ENCODE measurements at places on chromosomes 7 and 10.

DNA sequence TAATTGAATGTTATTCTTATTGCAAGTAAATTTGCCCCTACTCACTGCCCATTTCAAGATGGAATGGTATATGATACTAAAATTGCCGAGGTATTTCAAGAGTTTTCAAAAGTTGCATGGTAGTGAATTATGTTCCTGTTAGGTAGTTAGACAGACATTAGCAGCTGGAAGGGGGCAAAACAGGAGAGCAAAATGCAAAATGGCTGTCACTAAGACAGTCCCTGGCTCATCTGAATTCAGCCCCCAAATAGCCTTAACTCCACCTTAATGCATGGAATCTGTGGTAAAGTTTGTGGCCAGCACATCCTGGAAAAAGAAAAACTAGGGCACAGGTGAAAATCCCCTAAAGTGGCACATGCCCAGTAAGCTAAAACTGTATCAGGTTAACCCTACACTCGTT is 894.9 kb downstream of the NXPH1 start:
- DNase-seq, result no peak

- DNase-seq, result no peak
These were observed 500.3 kb upstream of the MKI67 start for GRCh38 chr10:128626397-128627000.

GRCh38 chr10:74640134-74640921 is 186.1 kb upstream of the KAT6B start:
- DNase-seq, result no peak

DNA sequence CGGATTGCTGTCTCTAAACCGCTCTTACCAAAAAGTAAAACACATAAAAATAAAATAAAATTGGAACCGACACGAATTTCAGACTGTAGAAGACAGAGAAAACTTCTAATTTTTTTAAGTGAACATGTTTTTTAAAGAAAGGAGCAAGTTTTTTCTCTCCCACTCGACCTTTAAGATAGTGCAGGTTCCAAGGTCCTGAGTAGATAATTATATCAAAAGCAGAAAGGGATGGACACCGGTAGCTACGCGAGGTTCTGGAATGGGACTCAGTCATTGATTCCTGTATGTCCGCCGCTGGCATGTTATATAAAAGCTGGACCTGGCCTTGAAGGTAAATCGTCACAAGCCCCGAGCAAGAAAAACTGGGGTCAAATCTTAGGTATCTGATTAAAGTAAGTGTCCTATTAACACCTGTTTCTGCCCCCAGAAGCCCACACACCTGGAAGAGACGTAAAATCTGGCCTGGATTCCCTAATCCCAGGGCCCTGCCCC is 462 bp upstream of the CISD1 start:
- no peak for DNase-seq

DNA sequence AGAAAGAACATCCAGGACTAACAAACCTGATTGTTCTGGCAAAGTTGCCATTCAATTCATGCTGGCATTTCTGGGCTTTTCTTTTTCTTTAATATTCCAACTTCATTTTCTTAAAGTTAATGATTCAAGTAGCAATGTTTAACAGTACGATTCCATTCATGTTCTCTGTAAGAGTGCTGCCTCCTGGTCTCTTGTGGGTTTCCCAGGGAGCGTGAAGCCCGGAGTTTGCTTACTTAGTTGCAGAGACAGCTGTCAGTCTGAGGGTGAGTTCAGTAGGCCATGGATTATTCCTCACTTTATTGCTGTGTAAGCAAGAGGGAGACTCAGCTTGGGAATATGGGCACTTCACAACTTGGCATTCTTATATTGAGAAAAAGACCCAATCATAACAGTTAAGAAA is 142.2 kb downstream of the TWIST1 start:
- DNase-seq, result no peak

GRCh38 chr7:75584354-75584753 is 92.2 kb downstream of the SPDYE5 start:
- DNase-seq, result no peak

DNA sequence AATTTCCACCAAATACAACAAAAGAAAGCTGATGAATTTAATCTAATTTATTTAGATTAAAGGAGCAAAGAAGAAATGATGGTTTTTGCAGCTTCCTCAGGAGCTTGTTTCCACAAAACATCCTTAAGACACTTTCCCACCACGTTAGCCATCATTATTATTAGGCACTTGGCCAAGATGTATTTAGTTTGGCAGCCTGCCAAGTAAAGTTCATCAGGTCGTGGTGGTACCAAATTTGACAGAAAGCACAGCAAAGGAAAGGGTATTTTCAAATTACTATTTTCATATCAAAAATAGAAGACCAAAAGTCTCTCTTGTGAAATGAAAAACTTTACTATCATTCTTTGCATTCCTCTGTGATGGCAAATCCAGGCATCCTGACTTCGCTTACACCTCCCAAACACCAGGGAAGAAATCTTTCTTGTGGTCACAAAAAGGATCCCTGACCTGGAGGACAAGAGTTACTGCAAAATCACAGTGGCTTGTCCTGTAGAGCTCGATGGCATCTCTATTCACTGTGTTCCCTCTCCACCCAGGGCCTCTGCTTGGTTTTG is 123.1 kb upstream of the INHBA start:
- DNase-seq, result no peak

- no peak for DNase-seq
These were observed 378.5 kb downstream of the DNAJB6 start for GRCh38 chr7:157715071-157715937.

DNA sequence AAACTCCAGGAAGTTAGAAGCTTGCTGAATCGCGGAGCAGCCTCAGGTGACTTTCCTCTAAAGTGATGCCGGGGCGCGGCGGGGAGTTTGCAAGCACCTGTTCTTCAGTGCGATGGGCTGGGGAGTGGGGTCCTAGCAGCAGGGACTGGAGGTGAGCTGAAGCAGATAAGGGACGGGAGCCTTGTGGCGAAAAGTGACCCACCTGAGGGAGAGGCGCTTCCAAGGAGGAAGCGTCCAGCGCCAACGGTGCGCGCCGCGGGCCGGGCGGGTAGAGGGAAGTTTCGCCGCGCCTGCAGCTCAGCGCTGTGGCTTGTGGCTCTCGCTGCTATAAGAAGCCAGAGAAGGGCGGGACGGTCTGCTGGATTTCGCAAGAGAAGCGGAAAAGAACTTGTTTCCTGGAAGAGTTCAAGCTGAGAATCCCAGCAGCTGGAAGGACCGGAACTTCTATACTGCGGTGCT is at the start of gene STEAP4:
TSS of gene STEAP4 (minus strand) at position 305 of the 459 bp plus-strand sequence. CDS start 22,625 bp downstream, outside the sequence.
- peak; percentile 3 for DNase-seq

GRCh38 chr7:37713613-37714012 is 30.0 kb downstream of the GPR141 start:
- no peak for DNase-seq

GRCh38 chr7:113394856-113395255 is 276.5 kb upstream of the SMIM30 start:
- DNase-seq, result no peak

DNA sequence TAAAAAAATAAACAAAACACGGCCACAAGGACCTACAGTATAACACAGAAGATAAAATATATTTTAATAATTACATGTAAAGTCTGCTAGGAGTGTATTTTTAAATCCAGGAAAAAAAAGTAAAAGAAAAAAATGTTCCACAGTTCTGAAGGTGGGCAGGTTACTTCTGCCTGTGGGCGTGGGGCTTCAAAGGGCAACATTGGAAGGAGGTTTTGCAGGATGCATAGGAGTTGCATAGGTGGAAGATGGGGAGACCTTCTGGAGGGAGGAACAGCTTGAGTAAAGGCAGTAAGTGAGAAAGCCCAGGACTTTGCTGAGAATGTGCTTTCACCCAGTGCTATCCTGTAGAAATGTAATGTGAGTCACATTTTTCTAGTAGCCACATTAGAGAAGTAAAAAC is 37.5 kb upstream of the PLXNA4 start:
- DNase-seq, result no peak

DNA sequence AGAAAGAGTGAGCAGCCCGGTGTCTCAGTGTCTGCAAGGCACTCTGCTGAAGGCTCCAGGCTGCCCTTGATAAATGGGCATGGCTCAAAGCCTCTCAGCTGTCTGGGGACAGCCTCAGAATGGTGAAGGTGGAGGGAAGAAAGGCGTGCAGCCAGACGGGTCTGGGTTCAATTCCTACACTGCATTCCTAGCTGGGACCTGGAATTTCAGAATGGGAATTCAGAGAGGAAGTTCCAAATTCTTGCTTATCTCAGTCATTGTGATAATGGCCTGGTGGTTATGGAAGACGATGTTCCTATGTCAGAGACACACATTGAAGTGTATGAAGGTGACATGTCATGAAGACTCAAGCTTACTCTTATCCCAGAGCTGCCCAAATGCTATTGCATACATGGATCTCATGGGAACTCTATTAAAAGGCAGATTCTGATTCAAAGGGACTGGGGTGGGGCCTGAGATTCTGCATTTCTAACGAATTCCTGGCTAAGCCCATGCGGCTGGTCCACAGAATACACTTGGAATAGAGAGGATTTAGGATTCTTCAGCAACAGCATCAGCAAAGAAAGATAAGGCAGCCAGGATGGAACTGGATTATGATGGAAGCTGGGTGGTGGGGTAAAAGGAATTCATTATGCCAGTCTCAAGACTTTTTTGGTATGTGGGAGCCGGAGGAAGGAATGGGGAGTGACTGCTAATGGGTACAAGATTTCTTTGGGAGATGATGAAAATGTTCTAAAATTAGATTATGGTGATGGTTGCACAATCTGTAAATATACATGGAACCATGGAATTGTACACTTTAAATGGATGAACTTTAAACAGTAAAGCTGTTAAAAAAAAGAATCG is 82.6 kb upstream of the ZMIZ1 start:
- DNase-seq, result peak; percentile 60

- no peak for DNase-seq
These were observed 292.4 kb upstream of the MYO3A start for GRCh38 chr10:25641595-25641994.

GRCh38 chr7:133409421-133409820 is 156.5 kb downstream of the EXOC4 start:
- no peak for DNase-seq

GRCh38 chr7:12719141-12719919 is 31.9 kb downstream of the ARL4A start:
- DNase-seq, result peak; percentile 58

- no peak for DNase-seq
These were observed 16.9 kb upstream of the STMP1 start for GRCh38 chr7:135645296-135645904.

- DNase-seq, result no peak
These were observed 6.0 kb downstream of the TEX47 start for GRCh38 chr7:88789480-88790064.

DNA sequence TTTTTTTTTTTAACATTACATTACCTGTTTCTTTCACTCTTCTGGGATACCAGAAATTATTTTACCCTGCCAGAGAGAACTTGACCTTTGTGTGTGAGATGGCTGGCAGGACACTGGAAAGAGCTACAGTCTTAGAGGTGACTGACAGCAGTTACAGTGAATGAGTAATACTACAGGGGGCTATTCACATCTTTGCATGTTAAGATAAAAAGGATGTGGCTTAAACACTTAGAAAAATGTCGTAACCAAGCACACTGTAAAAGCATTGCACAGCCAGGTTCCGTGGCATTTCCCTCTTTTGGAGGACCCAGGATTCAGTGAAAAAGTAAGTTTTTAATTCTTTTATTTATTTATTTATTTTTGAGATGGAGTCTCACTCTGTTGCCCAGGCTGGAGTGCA is 18.8 kb upstream of the TBC1D12 start:
- DNase-seq, result no peak

DNA sequence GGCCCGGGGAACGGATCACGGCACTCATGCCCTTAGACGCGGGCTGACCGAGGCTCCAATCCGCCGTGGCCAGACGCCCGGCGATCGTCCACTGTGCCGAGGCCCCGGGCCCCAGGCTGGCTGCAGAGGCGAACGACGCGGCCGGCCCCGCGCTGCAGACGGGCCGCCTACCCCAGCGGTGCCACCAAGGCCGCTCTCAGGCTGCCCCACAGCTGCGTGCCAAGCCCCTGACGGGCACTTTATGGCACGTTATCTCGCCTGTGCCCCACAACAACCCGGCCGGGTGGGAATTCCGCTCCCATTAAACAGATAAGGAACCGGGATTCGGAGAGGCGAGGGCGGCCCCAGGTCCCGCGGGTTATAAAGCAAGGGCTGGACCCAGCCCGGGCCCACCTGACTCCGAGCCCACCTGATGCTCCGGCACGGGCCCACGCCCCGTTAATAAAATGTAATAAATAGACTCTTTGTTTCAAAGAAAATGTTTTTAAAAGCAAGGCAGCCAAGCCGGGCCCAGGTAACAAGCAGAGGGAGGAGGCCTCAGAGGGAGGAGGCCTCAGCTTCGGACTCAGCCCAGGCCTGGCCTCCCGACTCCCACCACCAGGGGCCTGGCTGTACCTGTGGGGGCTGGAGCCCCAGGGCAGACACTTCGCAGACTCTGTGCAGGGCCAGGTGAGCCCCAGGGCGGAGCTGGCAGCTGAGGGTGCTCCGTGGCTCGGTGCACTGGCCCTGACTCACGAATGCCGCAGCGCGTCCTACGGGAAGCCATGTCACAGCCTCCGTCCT is 79.7 kb downstream of the FOXL3 start:
- DNase-seq, result no peak

All from hepatic stellate cell (primary cell).